Lung microvascular endothelial cell (primary cell): ENCODE measurements at places on chromosomes 3 and 15. TPM values are rescaled to one million over a fixed set of nuclear protein-coding genes. Genes with fewer than 3 reads are reported as not detected.

- peak; percentile 61 for DNase-seq
Measured at GRCh38 chr3:28476194-28476593, 127.6 kb upstream of the AZI2 start.

The GOLGA8N gene
- 0.60 and 0.65 TPM in 2 replicates for total RNA-seq

GRCh38 chr3:14628406-14628805, 23.2 kb upstream of the CCDC174 start:
- DNase-seq, result no peak

The SLC15A2 gene
- under 0.01 and 0.20 TPM in 2 replicates for total RNA-seq

GRCh38 chr3:182789371-182789770, 3.9 kb upstream of the ATP11B start:
- DNase-seq, result peak; percentile 27

DNA sequence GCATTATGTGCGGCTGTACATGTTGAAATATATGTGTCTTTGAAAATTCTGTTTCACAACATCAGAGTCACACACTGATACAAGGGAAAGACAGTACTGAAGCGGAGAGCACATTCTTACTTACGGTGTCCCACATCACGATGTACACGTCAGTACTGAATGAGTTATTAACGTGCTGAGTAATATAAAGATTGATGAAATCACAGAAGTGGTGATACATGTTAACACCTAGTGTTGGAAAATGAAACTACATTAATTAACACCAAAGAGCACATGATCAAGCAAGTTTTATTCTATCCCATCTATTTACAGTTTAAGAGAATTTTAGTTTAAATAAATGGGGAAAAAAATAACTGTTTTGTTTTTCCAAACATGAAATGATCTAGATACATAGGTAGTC, 15.6 kb downstream of the EOGT start:
- no peak for DNase-seq
